Epithelial cell of esophagus (primary cell): ENCODE measurements at places on chromosomes 1 and 21.

GRCh38 chr21:45504021-45504515 is 38.2 kb downstream of the SLC19A1 start:
- no peak for DNase-seq

DNA sequence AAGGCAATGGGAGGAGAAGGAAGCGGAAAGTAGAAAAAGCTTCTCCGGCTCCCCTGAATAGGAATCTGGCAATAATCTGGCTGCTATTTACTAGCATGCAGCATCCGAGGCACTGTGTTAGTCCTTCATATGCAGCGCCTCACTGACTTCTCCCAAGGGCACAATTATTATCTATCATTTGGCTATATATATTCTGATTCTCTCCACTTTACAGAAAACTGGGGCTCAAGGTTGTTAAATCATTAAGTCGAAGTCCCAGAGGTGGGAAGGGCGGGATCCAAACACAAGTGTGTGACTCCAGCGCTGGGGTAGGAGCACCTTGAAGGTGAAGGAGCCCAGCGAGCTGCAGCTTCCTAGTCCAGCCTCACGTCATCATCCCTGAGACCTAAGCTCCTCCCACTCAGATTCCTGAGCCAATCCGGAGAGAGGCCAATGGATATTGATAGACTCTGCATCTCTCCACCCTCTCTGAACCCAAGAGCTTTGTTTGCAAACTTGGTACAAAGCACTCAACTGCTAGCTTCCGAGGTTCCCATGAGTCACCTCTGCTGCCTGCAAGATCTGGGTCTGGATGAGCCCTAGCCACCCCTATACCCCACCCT is 16.6 kb upstream of the EYA3 start:
- DNase-seq, result peak; percentile 77

DNA sequence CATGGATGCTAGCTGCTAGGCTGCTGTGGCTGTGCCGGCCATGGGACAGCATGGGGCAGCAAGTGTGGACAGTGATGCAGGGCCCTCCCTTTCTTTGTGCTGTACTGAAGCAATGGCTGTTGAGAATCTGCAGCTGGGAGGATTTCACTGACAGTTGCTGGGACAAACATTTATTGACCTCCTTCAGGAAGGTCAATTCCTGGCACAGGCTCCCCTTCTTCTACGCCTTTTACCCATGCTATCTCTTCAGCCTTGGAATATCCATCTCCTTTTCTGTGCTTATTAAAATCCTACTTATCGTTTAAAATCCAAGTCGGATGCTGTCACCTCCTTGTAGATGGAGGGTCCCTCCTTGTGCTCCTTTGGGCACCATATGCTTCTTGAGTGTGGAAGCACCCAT is 213.1 kb upstream of the USP24 start:
- no peak for DNase-seq

GRCh38 chr1:19472174-19472573 is 13.2 kb downstream of the CAPZB start:
- no peak for DNase-seq

- no peak for DNase-seq
Measured at GRCh38 chr1:22543679-22544078, 19.6 kb upstream of the EPHA8 start.

- DNase-seq, result no peak
Measured at GRCh38 chr1:43382027-43382779, 7.4 kb downstream of the MED8 start.

GRCh38 chr1:151718011-151718431 is 1.4 kb upstream of the CELF3 start:
- peak; percentile 7 for DNase-seq

GRCh38 chr1:206131037-206131436 is 13.8 kb upstream of the AVPR1B start:
- no peak for DNase-seq

- no peak for DNase-seq
Measured at GRCh38 chr1:86460998-86461397, 7.7 kb upstream of the CLCA1 start.

- DNase-seq, result no peak
Measured at GRCh38 chr1:27763358-27763757, 9.7 kb upstream of the STX12 start.

DNA sequence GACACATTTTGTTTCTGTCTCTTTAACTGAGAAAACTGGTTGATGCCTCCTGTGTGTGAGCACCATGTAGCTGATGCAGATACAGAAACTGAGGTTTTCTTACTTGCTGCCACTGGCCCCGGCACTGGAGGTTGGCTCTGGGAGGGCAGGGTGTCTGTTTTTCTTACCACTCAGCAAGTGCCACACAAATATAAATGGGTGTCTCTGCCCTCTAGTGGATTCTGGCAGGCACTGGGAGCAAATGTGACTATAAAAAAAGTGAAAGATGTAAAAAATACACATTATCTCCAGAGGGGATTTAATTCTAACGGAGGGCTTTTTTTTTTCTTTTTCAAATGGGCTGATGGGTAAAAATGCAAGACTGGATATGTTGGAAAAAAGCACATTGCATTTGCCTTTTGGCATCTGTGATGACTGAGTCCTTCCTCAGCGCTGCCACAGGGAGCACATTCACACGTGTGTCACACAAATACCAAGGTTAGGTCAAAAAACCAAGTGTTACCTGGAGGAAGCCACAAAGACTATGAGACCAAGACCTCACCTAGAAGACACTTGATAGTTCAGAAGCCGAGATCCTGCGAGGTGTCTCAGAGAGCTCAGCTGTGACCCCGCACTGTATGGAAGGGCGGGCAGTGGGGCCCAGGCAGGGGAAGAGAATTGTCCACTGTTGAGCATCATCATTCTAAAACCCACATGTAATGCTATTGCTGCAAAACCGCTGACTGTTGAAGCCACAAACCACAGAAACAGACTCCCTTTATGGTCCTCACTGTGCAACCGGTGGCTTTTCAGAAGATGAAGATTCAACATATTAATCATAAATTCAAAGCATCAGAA is 18.9 kb downstream of the PGBD2 start:
- DNase-seq, result peak; percentile 65

DNA sequence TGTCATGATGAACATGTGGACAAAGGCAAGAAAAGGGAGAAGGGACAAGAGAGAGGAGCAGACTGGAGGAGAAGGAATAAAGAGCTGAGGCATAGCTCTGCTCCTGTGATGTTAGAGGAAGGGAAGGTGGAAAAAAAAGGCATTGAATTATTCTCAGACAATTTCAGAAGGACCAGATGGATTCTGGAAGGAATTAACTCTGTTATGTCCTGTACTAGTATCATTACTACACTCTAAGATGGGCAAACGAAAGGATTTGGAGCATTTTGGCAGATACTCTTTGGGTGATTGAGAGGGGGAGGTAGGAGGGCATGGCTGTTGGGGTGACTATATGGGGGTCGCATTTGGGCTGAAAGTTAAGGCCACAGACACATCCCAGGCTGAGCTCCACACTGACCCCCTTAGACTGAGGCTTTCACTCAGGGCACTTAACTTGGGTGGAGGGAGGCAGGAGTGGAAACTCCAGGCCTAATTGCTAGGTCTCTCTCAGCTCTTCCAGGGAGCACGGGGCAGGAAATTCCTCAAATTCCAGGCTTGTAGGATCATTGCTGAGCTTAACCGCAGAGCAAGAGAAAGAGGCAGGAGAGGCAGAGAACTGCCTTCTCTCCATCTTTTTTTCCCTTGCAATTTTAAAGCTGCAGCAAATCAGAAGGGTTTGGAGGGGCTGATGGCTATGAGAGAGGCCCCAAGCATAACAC is 25.9 kb downstream of the KIRREL1 start:
- DNase-seq, result peak; percentile 85

- DNase-seq, result peak; percentile 78
Measured at GRCh38 chr1:8259498-8260290, 58.2 kb upstream of the SLC45A1 start.

GRCh38 chr1:160777486-160778089 is 18.4 kb upstream of the LY9 start:
- DNase-seq, result peak; percentile 68

DNA sequence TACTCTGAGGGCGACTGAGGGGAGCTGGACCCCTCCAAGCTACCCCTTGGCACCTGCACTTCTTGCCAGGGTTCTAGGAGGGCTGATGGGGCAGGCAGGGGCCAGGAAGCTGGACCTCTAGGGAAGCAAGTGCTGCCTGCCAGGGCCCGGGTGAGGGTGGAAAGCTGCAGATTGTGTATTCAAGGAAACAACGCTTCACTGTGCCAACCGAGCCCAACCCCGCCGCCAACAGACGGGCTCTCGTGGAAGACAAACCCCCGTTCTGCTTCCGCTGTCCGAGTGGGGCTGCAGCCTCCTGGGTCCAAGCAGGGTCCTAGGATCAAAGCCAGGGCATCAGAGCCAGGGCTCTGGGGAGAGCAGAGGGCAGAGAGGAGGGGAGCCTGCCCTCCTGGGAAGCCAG is 3.2 kb downstream of the EFHD2 start:
- no peak for DNase-seq

DNA sequence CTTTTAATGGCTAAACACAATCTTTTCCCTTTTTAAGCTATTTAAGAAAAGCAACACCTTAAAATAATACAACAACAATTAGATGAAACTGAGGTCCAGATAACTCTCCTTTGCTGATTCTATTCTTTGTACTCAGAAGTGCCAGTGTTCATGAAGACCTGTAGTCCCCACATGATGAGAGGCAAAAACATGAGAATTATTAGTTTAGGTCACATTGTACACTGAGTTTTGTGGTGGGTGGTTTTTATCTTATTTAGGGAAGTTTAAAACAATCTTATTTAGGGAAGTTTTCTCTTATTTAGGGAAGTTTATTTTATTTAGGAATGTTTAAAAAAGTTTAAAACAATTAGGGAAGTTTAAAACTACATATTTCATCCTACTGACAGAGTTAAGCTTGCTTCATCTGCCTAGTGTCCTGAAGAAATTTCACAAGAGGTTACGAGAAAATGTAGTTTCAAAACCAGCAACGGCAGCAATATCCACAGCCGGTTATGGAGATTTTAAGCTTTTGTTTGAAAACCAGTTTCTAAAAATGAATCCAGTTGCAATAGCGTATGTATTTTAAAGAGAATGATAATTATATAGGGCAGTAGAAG is 7.8 kb upstream of the OR14I1 start:
- DNase-seq, result no peak

DNA sequence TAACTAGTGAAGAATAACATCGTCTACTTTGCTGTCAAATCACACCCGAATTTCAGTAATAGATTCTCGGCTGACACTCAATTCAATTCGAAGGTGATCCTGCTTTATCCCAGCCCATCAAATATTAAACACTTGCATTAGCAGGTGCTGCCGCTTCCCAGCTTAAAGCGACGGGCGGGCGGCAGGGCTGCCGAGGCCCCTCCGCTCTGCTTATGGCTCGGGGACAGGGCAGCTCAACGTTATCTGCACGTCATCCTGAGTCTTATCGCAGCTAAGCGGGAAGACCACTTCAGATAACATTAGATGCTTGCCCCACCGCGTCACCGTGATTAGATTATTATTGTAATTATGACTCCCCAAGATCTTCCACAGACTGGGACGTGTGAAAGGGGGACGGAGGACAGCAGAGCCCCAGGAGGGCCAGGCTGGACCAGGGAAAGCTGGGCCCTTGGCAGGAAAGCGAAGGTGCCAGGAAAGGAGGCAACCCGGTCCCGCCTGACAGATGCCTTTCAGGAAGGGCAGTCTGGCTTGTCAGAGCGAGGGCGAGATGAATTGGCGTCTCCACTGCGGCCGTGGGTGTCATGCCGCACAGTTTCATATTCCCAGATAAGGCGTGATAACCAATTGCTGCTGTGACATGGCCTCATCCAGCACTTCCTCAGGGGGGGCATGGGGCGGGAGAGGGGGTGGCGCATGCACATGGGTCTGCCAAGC is 37.0 kb downstream of the DMAP1 start:
- DNase-seq, result no peak

- DNase-seq, result peak; percentile 47
Measured at GRCh38 chr1:58432851-58433668, 113.5 kb downstream of the OMA1 start.

- no peak for DNase-seq
Measured at GRCh38 chr1:15326691-15327588, 79.9 kb downstream of the FHAD1 start.

DNA sequence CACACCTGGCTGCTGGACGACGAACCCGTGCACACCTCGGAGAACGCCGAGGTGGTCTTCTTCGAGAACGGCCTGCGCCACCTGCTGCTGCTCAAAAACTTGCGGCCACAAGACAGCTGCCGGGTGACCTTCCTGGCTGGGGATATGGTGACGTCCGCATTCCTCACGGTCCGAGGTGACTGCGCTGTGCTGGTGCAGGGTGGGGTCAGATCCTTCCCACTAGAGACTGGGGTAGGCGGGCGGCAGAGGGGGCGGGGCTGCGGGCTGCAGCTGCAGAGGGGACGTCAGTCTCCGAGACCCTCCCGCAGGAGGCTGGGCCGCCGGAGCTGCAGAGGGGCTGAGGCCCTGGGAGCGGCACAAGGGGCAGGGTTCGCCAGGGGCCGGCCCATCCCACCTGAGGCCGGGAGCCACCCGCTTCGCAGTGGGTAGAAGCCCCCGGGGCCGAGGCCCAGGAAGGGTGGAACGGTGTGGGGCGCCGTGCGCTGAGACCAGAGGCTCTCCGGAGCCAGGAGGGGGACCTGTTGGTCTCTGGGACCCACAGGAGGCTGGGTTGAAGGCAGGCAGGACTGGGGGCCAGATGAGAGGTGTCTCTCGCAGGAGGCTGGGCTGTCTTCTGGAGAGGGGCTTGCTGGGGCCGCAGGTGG is 90.6 kb downstream of the TRIM11 start:
- no peak for DNase-seq

DNA sequence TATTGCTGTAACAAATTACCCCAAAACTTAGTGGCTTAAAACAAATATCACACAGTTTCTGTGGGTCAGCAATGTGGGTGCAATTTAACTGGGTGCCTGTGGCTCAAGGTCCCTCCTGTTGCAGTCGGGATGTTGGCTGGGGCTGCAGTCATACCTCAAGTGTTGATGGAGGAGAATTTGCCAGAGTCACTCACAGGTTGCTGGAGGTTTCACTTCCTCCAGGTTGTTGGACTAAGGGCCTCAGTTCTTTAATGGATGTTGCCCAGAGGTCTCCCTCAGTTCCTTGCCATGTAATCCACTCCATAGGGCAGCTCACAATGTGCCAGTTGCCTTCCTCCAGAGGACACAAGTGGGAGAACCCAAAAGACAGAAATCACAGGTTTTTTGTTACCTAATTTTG is 2.5 kb upstream of the TAF13 start:
- DNase-seq, result no peak

DNA sequence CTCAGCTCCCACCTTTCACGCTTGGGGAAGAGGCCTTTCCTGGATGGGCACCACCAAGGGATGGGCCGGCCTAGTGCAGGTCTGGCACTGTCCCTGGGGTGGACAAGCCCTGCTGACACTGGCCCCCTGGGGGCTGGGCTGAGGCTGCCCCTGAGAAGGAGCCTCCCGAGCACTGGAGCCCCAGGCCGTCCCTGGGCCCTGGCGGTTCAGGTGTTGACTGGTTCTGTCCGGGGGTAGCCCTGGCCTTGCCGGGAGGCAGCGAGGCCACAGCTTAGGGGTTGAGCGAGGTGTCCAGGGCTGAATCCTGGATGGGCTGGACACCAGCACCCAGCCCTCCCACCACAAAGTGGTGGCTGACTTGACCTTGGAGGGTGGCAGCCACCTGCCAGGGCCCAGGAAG is 49.7 kb upstream of the ACTRT2 start:
- no peak for DNase-seq

- no peak for DNase-seq
Measured at GRCh38 chr1:6582370-6582769, 2.6 kb downstream of the ZBTB48 start.

GRCh38 chr1:224065455-224065854 is 48.5 kb upstream of the FBXO28 start:
- peak; percentile 53 for DNase-seq
